ENCODE measurements at places on chromosomes 1 and 21.

DNA sequence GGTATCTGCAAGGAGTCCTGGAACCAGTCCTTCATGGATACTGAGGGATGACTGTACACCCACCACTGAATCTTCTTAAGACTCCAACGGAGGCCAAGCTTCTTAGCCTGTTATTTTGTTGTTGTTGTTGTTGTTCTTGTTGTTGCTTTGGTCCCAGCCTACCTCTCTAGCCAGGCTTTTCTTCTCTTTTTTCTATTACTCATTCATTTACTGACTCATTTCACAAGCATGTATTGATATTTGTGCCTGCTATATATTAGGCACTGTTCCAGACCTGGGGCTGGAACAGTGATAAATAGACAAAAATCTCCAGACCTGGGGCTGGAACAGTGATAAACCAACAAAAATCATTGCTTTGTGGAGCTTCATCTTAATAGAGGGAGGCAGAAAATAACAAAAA, 20.4 kb downstream of the CENPF start:
- no peak for DNase-seq

- no peak for DNase-seq
Measured at GRCh38 chr1:110135246-110135645, 15.0 kb upstream of the SLC6A17 start.

DNA sequence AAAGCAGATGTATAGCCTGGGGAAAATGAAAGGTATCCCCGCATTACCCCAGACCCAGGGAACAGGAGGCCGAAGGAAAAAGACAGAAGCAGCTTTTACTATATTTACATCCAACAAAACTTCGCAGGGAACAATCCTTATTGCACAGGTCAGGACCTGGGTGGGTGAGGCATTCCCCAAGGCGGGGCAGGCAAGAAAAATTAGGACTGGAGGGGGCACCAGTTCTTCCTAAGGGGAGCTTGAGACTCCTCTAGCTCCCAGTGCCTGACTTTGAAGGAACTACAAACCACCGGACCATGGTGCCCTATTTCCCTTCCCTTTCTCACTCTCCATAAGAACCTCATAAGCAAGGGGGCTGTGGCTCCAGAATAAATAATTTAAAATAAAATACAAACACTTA, 6.7 kb upstream of the GATAD2B start:
- DNase-seq: no peak

GRCh38 chr1:162349635-162350330, 26.9 kb downstream of the SPATA46 start:
- DNase-seq: no peak

- peak; percentile 3 for DNase-seq
Measured at GRCh38 chr1:34500451-34500850, 254.4 kb upstream of the GJB5 start.

DNA sequence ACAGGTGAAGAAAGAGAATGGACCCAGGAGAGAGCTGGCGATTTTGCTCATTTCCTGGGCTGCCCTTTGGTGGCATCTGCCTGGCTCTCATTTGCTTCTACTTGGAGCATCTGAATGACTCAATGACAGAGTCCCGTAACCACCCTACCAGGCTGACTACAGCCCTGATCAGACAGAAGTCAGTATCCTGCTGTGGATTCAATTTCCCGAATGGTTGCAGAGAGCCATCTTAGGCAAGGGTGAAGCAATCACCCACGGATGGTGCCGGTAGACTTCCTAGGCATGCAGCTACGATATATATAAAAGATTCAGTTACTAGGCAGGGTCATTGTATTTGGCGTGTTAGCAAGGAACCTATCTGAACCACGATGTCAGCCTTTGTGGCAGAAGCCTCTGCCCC, 10.2 kb downstream of the AJAP1 start:
- no peak for DNase-seq

DNA sequence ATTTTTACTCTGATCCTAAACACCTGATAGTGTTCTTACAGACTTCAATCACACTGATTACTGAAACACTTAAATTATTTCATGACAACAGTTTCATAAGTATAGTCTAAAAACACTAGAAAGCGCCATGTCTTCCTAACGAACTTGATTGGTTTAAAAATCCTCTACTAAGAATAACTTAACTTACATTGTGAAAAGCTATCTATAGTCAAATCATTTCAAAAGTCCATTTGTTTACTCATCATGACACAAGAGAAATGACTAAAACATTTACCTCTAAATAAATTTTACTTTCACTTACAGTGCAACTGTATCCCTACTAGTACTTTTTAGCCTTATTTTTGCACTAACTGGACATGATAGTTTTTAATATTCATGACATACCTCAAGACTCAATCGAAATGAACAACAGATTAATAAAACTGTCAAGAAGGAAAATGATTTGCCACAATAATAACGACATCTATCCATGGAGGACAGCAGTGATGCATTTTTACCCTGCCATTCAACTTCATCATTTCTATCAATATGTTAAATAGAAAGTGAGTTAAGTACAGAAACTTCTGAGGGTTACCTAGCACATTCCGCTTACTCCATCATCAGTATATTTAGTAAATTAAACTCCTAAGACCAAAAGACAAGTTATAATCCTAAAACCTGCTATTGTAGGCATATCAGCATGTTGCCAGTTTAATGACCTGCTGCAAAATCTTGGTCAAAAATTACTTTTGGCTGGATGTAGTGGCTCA, 38.4 kb downstream of the AHCTF1 start:
- peak; percentile 44 for DNase-seq

DNA sequence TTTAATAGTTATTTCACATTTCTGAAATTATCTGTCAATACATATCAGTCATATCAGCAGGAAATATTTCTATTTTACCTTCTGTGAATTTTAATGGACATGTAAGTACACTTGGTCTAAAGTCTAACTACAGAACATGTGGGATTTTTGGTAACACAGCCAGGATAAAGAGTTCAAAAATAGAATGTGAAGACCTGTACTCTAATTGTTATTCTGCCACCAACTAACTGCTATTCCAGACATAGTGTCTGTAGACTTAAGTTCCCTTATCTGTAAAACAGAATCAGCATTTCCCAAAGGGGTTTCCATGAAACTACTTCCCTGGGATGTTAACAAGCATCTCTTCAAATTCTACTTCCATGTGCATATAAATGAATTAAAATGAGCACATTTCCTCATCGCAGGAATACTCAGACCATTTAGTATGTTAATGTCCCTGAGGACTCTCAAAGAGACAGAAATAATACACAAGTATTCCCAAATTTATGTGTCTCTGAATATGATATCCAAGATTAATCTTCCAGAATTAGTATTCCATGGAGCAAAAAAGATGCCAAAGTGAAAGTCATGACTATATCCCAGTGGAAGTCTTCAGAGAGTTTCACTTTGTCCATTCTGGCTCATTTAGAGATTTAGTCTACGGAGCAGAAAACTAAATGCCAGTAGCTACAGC, 325.6 kb downstream of the NEGR1 start:
- no peak for DNase-seq

GRCh38 chr1:233376382-233377110, 49.0 kb downstream of the MAP3K21 start:
- no peak for DNase-seq

DNA sequence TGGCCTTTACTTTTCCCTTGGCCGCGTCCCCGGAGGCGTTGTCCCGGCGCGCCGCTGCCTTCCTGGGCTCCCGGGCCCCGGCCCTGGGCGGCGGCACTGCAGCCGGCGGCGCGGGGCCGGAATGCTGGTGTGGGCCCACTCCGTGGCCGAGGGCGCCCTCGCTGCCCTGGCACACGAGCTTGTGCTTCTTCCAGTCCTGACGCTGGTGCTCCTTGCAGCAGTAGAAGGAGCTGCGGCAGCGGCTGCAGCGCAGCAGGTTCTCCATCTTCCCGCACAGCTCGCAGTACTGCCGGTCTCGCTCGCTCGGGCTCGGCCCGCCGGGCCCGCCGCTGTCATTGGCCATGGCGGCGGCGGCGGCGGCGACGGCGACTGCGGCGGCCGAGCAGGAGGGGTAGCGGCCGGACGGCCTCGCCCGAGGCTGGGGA, 529 bp downstream of the EGLN1 start:
- no peak for DNase-seq

GRCh38 chr1:212237651-212238050, 47.6 kb upstream of the PPP2R5A start:
- peak; percentile 58 for DNase-seq

GRCh38 chr1:78360584-78360983, 130.2 kb upstream of the PTGFR start:
- DNase-seq: no peak

Data from activated CD4-positive, alpha-beta T cell treated with anti-CD3 and anti-CD28 coated beads, Interleukin-2, Interleukin-6, amounts not matched to agents 100 ng/mL and 50 ng/mL, durations not matched to agents 16 hours and 8 hours (primary cell).